ENCODE measurements at places on chromosomes 1 and 21.

DNA sequence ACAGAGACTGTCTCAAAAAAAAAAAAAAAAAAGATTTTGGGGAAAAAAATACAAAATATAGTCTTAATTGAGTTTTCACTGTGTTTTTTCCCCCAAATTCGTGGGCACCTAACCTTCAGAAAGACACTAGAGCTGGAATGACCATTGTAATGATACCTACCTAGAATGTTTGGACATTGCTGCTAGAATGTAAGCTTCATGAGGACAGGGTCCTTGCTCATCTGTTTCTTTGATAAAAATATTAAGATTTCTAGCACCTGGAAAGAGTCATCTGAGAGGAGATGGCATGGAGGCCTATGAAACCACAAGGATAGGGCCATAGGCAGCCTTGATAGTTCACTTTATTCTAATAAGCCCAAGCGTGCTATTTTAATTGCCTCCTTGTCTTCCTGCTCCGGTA lies 6.5 kb downstream of the LRRC8D start:
- DNase-seq: no peak

GRCh38 chr1:219581344-219581743 lies 31.6 kb downstream of the ZC3H11B start:
- DNase-seq: no peak

DNA sequence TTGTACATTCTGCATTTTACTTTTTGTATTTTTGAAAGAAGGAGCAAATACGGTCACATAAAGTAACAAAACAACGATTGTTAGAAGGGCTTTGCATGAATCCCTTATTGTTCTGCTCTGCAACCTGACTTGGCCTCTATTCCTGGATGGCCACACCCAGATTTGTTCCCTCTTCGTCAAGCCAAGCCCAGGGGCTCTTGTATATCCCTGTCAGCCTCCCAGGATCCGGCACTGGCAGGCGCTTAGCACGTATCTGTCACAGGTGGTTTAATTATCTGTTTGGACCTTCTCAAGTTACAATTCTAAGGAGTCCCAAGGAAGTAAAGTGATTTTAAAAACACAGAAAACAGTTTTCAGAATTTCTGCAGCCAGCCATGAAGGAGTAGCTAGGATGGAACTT lies 28.0 kb downstream of the CRYAA start:
- no peak for DNase-seq

GRCh38 chr1:93081716-93082115 lies 2.6 kb downstream of the MTF2 start:
- no peak for DNase-seq

- DNase-seq: no peak
Observed at GRCh38 chr1:155136748-155137147, 1.1 kb downstream of the SLC50A1 start.

- peak; percentile 9 for DNase-seq
Observed at GRCh38 chr1:113415310-113416070, 25.2 kb downstream of the MAGI3 start.

DNA sequence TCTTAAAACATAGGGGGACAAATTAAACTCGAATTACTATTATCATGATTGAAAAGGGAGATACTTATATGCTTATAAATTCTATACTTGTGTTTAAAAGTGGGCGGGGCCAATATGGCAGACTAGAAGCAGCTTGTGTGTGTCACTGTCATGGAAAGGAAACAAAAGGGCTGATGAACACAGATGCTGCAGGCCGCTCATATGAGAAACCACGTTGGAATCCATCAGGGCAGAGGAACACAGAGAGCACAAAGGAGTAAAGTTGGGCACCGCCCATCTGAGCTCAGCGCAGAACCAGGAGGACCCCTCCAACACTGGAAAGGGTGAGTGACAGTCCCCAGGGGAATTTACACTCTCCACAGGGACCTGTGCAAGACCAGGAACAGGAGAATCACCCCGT lies 107.0 kb downstream of the SLC5A9 start:
- no peak for DNase-seq

Data from NCI-H1092 treated with DMSO at 0.1 percent for 48 hours (cell line).